ENCODE measurements at places on chromosomes 16 and 17.

- no peak for DNase-seq
Measured at GRCh38 chr16:11175787-11176341, 80.1 kb downstream of the SOCS1 start.

DNA sequence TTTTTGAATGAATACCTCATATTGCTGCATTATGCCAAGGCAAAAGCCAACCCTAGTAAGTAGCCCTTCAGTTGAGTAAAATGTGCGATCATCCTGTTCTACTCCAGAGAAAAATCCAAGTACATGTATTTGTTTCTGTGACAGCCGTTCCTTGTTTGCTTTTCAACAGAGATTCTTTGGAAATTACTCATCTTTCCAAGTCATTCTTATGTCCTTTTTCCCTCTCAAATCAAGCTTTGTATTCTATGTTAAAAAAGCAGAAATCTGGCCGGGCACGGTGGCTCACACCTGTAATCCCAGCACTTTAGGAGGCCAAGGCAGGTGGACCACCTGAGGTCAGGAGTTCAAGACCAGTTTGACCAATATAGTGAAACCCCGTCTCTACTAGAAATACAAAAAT lies 112.9 kb upstream of the HAS3 start:
- DNase-seq: no peak

DNA sequence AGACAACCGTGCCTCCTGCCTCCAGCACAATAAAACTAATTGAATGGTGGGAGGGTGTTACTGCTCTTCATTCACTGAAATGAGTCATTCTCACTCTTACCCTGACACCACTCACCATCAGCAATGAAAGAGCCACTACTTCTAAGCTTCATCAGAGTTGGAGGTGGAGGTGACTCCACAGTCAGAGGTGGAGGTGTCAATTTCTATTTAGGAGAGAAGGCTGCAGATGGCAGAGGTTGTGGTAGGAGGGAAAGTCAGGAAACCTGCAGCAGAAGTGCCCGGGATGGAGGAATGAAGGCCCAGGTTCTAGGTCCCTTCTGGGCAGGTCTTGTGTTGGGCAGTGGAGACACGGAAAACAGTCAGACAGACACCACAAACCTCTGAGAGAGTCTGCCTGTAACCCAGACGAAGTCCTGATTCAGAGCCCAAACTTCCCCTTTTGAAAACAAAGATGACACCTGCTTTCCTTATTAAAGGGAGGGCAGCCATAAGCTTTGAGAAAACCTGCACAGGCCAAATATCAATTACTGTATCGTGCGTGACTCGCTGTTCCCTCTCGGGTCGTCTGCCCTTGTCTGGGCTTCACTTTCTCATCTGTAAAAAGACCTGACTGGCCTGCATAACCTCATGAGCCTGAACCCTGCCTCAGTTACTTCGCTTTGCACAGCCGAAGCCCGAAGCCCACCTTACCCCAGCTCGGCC lies 668 bp downstream of the ATPAF2 start:
- DNase-seq: no peak

GRCh38 chr17:56913353-56913866 lies 439 bp downstream of the TRIM25 start:
- no peak for DNase-seq

DNA sequence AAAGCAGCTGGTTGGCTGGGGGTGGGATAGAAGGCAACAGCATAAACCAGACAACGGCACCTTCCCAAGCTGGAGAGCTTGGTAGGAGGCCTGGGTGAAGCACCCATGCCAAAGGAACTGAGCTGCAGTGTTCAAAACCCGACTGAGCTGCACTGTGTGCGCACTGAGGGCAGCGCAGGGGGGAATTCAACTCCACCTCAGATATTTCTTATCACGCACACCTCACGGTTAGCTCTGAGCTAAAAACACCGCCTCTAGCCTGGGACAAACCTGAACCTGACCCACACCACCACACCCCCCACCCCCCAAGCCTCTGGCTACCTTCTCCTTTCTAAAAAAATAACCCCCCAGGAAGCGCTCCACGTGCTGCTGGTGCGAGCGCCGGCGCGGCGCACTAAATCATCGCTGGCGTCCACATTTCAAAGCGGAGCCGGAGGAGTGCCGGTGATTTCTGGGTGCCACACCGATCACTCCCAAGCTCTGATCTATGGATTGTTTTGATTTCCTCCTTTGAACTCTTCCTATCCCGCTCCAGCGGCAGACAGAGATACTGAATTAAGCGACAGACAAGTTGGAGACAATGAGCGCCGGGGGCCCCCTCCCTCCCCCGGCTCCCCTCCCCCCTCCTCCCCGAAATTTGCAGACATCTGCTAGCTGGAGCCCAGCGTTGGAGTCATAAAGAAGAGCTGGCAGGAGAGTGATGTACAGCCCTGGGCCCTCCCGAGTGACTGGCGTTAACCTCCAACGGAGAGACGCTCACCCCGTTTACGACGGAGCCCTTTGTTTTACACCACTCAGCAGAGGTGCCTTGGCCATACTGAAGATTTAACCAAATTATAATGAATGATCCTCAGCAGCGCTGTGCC lies 85.0 kb downstream of the NOG start:
- DNase-seq: no peak

DNA sequence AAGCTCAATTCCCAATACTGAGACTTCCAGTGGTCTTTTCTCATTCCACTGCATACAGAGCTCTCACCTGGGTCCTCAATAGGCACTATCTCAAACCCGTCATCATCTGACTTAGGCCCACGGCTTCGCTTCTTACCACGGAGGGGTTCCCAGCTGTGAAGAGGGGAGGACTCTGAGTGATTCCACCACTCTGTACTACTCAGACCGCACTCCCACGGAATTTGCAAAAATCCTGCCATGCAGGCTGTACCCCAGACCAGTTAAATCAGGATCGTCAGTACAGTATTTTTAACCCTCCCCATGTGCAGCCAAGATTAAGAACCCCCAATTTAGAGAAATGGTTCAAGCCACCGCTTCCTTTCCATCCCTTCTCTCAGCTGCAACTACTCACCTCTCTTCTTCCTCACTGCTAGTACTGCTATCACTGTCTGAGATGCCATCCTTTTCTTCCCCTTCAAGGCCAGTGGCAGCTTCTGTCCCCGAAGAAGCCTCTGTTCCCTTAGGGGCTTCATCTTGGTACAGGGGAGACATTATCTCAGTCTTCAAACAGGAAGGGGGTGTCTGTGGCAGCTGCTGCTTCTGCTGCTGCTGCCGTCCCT lies 6.2 kb upstream of the PSMC5 start:
- no peak for DNase-seq

GRCh38 chr16:58654560-58655214 lies 25.1 kb upstream of the CNOT1 start:
- no peak for DNase-seq

DNA sequence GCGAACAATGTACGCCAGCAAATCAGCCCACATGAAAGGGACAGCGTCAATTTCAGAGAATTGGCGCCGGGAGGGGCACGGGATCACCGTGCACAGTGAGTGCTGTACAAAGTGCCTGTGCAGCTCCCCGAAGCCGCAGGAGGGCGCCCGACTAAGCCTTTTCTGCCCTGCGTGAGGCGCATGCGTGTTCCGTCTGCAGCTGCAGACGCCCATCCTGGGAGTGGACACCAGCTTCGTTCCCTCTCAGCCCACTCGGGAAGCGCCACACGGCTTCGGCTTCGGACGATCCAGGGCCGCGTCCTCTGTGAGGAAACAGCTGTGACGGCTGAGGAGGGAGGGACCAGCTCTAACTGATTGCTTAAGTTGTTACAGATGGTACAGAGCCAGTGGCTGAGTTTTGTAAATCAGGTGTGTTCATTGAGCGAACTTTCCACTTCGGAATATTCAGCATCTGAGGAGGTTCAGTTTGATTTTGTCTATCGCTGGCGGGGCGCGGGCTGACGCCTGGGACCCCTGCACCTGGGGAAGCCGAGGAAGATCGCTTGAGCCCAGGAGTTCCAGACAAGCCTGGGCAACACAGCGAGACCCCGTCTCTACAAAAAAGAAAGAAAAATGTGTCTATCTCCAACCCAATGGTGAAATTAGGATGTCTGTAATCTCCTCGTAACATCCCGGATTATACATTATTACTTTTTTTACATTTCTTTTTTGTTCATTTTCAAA lies 15.4 kb upstream of the ZNF287 start:
- DNase-seq: peak; percentile 80

GRCh38 chr16:51556694-51557340 lies 405.7 kb upstream of the SALL1 start:
- DNase-seq: no peak

- DNase-seq: no peak
Measured at GRCh38 chr16:14308368-14308723, 237.2 kb downstream of the MRTFB start.

DNA sequence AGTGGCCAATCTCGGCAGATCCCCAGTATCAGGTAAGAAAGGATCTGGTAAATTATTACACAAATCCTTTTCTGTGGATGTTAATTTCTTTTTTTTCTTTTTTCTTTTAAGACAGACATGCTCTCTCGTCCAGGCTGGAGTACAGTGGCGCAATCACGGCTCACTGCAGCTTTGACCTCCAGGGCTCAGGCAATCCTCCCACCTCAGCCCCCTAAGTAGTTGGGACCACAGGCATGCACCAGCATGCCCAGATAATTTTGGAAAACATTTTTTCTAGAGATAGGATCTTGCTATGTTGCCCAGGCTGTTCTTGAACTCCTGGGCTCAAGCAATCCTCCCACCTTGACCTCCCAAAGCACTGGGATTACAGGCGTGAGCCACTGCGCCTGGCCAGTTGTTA lies 54.0 kb downstream of the GAS7 start:
- DNase-seq: no peak

DNA sequence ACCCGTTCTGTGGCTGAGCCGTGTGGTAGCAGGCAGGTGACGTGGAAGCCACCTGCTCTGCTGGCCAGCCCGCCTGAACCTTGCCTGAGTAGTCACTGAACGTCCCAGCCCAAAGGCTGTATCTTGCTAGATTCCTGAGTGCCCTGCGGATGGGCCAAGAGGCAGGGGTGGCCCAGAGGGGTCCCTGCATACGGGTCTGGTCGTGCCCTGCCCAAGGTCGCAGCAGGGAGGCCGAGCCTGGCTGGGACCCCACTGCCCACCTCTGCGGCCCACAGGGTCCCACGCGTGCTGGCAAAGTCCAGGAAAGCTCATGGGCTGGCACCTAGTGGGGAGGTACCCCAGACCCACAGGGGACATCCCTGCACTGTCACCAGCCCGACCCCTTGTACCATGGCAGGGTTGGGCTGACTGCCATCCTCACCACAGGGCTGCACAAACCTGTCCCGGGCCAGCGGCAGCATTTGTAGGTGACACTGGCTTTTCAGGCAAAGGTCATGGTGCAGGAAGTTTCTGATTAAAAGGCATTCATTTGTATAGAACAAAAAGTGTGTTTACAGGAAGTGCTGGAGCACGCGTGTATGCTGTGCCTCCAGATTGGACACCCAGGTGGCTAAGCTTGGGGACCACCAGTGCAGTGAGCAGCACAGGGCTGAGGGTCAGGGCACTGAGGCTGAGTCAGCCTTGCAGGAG lies 45.1 kb upstream of the ZC3H18 start:
- no peak for DNase-seq

- DNase-seq: no peak
Measured at GRCh38 chr17:47465165-47465564, 65.7 kb upstream of the NPEPPS start.

DNA sequence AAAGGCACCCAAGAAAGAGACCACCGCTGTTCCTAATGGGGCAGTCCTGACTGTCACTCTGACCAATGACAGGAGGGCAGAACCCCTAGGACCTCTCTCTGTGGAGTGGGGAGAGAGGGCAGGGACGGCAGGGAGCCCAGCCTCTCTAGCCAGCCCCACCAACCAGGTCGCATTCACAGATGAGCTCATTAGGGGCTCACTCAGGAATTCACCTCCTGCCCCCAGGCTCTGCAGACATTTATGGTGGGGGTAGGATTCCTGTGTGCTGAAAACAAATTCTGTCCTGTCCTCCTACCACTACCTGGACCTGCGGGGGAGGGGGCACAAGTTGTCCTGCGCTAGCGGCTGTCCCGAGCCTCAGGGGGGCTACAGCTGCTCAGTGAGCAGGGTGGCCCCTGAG lies 27.7 kb upstream of the GPRC5C start:
- DNase-seq: no peak

GRCh38 chr16:70548936-70549335 lies 25.3 kb downstream of the SF3B3 start:
- no peak for DNase-seq

DNA sequence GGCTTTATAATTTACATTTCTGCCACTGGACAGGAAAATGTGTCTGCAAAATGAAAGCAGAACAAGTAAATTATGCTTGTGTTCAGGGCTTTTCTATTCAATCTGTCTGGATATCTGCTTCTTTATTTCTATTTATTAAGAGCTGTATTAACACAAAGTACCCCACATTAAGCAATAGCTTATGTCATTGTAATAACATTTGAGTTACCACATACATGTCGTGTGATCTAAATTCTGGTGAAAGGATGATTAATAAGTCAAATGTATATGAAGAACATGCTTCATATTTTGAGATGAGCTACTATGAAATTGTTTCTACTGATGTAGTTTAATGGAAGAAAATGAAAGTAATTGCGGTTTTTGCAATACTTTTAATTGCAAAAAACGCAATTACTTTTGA lies 238.2 kb downstream of the KCNJ2 start:
- no peak for DNase-seq

DNA sequence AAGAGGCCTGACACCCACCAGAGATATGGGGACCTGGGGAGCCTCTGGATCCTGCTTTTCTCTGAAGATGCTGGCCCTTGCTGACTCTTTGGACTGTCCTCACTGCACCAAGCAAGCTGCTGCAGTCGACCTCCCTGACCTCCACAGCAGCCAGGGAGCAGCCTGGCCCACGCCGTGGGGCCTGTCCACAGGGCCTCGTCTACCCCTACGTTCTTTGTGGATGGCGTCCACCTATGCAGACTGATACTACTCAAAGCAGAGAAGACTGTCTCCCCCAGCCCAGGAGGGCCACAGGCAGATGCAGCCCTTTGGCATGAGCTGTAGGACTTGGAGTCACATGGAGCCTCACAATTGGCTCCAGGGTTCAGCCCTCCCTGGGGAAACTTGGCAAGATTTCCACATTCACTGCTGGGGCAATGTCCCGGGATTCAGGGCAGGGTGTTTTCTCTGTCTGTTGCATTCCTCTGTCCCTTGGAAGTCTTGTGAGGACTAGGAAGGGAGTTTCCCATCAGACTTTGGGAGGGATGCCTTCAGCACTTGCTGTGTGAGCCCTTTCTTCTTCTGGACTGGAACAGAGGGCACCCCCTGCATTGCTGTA lies 152.2 kb downstream of the NTN1 start:
- DNase-seq: no peak

Measured in effector memory CD4-positive, alpha-beta T cell (primary cell).